ENCODE measurements at places on chromosomes 6 and 20. TPM values are rescaled to one million over a fixed set of nuclear protein-coding genes. Genes with fewer than 3 reads are reported as not detected.

- H3K4me3 ChIP-seq: no peak overlapping the region
- H3K27ac ChIP-seq: no peak overlapping the region
- no peaks in the 10 kb centered on the region for H3K4me1 ChIP-seq
- peaks cover 39% of the 10 kb centered on the region for H3K27me3 ChIP-seq
Measured at GRCh38 chr20:46458866-46459750, 52.7 kb upstream of the ELMO2 start.

DNA sequence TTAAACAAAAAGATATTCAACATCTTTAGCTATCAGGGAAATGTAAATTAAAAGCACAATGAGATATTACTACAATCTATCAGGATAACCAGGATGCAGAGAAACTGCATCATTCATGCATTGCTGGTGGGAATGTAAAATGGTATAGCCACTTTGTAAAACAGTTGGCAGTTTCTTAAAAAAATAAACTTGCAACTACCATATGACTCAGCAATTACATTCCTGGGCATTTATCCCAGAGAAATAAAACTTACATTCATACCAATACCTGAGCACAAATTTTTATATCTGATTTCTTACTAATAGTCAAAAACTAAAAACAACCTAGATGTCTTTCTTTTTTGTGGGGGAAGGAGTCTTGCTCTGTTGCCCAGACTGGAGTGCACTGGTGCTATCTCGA, 190.3 kb upstream of the TAB2 start:
- DNase-seq: no peak
- peaks cover 2% of the 10 kb centered on the region for H3K36me3 ChIP-seq
- peak overlapping the region; percentile 98 for H3K27ac ChIP-seq
- H3K27me3 ChIP-seq: no peaks in the 10 kb centered on the region
- peaks cover 37% of the 10 kb centered on the region for H3K4me1 ChIP-seq
- no peak overlapping the region for H3K4me3 ChIP-seq

DNA sequence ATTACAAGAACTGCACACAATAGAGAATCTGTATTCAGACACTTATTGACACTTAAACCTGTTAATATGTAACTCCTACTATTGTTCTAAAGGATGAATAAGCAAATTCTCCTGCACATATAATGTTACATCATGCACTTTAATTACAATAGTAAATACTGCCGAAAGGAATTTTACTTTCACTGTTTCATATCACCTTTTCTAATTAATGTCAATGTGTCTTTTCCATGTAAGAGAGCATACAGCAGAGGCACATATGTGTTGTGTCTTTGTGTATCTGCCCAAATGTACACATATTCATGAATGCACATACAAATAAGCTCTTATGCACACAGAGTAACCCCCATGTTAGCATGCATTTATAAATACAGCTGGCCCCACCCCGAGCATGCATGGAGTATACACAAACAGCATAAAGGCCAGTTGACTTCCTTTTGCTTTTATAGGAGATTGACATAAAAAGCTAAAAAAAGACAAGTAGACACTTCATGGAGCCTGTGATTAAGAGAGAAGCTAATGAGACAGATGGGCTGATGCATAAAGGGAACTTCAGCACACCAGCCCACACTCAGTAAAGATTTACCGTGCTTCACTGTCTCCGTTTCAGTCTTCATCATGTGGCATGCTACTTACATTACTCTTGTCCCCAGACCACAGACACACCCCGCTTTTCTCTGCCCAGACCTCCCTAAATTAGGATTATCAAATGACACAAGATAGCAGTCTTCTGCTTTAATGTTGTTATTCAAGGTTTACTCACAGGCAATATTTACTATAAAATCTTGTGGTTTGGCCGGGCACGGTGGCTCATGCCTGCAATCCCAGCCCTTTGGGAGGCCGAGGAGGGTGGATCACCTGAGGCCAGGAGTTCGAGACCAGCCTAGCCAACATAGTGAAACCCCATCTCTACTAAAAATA, 184.6 kb downstream of the ATXN1 start:
- H3K27ac ChIP-seq: peak overlapping the region; percentile 39
- H3K4me3 ChIP-seq: no peak overlapping the region
- peaks cover 6% of the 10 kb centered on the region for H3K36me3 ChIP-seq
- H3K27me3 ChIP-seq: no peaks in the 10 kb centered on the region
- DNase-seq: no peak

DNA sequence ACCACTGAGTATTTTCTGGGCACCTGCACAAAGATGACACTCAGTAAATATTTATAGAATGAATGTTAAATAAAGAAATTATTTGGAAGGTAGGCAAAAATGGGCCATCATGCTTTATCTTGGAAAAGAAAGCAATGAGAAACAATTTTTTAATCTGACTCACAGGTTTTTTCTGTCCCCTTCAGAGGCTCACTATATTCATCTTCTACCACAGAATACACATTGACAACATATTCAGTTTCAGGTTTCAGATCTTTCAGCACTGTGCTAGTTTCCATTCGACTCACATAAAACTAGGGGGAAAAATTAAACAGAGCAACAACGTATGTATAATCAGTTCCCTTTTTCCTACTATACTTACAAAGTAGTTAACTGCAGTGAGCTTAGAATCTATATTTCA, 58.3 kb downstream of the COL12A1 start:
- no peaks in the 10 kb centered on the region for H3K36me3 ChIP-seq
- H3K4me3 ChIP-seq: no peak overlapping the region
- H3K27ac ChIP-seq: no peak overlapping the region
- H3K4me1 ChIP-seq: no peaks in the 10 kb centered on the region
- no peak for DNase-seq
- H3K27me3 ChIP-seq: peaks cover 15% of the 10 kb centered on the region

GRCh38 chr20:48916699-48917098, 4.8 kb upstream of the ARFGEF2 start:
- H3K36me3 ChIP-seq: peaks cover 6% of the 10 kb centered on the region
- no peak for DNase-seq
- no peak overlapping the region for H3K27ac ChIP-seq
- H3K4me1 ChIP-seq: peaks cover 17% of the 10 kb centered on the region

DNA sequence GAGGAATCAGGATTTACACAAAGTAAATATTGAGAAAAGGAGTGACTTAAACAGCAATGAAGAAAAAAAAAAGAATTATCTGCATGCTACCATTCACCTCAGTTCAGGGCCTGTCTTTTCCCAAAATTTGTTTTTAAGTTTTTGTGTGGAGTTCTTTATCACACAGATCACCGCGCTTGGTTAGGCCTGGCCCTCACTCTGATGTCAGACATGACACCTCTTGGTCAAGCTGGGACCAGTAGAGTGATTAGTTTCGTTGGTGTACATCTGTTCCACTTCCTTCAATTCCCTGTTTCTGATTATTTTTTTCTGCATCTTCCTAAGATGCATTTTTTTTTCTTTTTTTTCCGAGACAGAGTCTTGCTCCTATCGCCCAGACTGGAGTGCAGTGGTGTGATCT, 34.9 kb upstream of the HIVEP1 start:
- H3K27ac ChIP-seq: no peak overlapping the region
- DNase-seq: no peak
- no peaks in the 10 kb centered on the region for H3K27me3 ChIP-seq
- H3K36me3 ChIP-seq: peaks cover 2% of the 10 kb centered on the region
- H3K4me1 ChIP-seq: peaks cover 9% of the 10 kb centered on the region
- no peak overlapping the region for H3K4me3 ChIP-seq

BEND6 gene
- not detected for total RNA-seq

GRCh38 chr20:57471496-57472372, 53.2 kb downstream of the CTCFL start:
- no peak overlapping the region for H3K4me3 ChIP-seq
- H3K27ac ChIP-seq: peak overlapping the region; percentile 19
- H3K4me1 ChIP-seq: peaks cover 6% of the 10 kb centered on the region
- H3K36me3 ChIP-seq: no peaks in the 10 kb centered on the region

- H3K4me1 ChIP-seq: peaks cover 12% of the 10 kb centered on the region
- peak; percentile 58 for DNase-seq
- H3K27me3 ChIP-seq: no peaks in the 10 kb centered on the region
- peaks cover 4% of the 10 kb centered on the region for H3K36me3 ChIP-seq
- peak overlapping the region; percentile 43 for H3K27ac ChIP-seq
Measured at GRCh38 chr20:62010551-62011402, 54.9 kb downstream of the TAF4 start.

ANKRD66 gene
- not detected for total RNA-seq

ECT2L gene
- not detected for total RNA-seq

DNA sequence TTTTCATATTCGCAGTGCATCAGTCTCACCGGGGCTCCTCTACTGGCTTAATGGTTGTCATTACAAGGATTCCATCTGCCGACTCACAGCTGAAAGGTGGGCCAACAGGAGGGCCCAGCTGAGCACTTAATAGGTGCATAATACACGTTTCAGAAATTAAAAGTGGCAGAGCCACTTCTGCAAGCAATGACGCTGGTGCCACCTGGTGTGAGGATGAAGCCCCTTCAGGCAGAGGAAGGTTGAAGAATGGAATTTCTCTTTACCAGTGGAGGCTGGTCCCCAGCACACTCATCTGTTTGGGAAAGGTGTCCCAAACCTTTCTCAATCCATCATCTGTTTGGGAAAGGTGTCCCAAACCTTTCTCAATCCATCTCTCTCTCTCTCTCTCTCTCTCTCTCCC, 8.2 kb upstream of the STMND1 start:
- H3K36me3 ChIP-seq: no peaks in the 10 kb centered on the region
- no peak overlapping the region for H3K4me3 ChIP-seq
- H3K4me1 ChIP-seq: no peaks in the 10 kb centered on the region
- H3K27ac ChIP-seq: no peak overlapping the region
- DNase-seq: no peak

- H3K27ac ChIP-seq: no peak overlapping the region
- H3K36me3 ChIP-seq: no peaks in the 10 kb centered on the region
- no peaks in the 10 kb centered on the region for H3K27me3 ChIP-seq
- peaks cover 11% of the 10 kb centered on the region for H3K4me1 ChIP-seq
- H3K4me3 ChIP-seq: no peak overlapping the region
Measured at GRCh38 chr20:8218861-8219260, 86.8 kb downstream of the PLCB1 start.

DNA sequence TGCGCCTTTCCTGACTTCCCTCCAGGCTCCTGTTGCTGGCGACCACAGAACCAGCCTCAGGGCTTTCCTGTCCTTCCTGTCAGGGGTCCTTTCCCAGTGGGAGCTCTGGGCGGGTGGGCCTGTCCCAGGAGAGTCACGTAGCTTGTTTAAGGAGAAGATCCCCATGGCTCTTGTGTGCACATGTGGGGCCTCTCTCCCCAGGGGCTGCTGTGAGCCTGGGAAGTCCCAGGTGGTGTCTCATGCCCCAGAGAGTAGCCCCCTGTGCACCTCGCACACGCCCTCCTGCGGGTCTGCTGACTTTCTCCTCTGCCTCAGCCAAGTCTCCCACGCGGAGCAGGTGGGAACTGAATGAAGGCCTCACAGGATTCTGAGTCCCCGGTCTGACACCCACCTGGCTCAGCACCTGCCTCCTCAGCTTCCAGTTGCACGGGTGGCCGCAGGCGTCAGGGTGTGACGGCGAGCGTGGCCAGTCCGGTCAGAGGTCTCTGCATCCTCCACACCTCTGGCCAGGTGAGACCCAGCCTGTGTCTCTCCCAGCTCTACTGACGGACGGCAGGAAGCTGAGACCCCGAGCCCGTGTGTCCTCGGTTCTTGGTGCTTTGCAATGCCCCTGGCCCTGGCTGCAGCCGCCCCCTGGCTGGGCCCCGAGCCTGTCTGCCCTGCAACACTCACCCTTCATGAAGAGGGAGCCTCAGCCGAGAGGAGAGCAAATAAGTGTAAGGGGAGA, 5.6 kb upstream of the NKAIN4 start:
- H3K4me3 ChIP-seq: no peak overlapping the region
- H3K36me3 ChIP-seq: no peaks in the 10 kb centered on the region
- peaks cover 87% of the 10 kb centered on the region for H3K27me3 ChIP-seq
- H3K27ac ChIP-seq: no peak overlapping the region

ARMC12 gene
- total RNA-seq: 1.2 TPM

HMGCLL1 gene
- total RNA-seq: not detected

DNA sequence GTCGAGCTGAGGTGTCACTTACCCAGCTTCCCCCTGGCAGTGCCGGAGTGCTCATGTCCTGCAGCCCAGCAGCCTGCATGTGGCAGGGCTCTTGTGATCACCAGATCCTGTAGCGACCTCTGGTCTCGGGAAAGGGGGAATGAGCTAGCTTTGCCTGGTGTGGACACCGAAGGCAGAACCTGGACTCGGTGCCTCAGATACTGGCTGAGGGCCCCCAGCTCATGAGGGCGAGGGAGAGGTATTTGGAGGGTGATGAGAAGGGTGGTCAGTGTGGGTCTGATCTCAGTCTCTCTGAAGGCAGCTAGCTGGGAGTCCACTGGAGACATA, 26.3 kb downstream of the SUN5 start:
- H3K4me1 ChIP-seq: peaks cover 20% of the 10 kb centered on the region
- H3K36me3 ChIP-seq: no peaks in the 10 kb centered on the region
- DNase-seq: no peak
- no peaks in the 10 kb centered on the region for H3K27me3 ChIP-seq
- H3K4me3 ChIP-seq: no peak overlapping the region

MAN1A1 gene
- total RNA-seq: 14.2 TPM

GRCh38 chr6:11868392-11868791, 89.8 kb upstream of the ADTRP start:
- no peak for DNase-seq
- H3K4me3 ChIP-seq: no peak overlapping the region

DNA sequence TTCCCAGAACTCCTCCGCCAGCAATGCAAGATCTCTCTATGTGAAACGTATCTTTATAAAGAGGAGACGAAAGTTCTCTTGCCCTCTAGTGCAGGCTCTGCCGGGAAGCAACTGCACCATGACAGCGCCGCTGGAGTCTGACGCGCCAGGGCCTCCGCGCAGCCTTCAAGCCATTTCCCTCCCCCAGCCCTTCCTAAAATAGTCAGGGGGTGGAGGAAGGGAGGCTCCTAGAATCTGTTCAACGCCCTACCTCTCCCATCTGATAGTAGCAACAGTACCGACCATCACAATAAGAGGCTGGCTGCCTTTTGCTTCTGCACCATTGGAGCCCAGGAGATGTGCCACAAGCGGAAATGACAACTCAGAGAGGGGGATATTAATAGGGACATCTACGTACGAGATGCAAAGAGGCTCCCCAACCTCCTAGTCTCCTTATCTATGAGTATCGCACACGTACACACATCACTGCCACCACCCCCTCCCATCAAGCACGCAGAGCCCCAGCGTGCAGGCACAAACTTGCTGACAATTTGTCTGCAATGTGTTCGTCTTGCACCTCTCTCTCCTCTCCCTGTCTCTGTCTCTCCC, 1.0 kb downstream of the SYNE1 start:
- no peak for DNase-seq
- peaks cover 54% of the 10 kb centered on the region for H3K27me3 ChIP-seq
- H3K4me3 ChIP-seq: peak overlapping the region; percentile 57
- H3K4me1 ChIP-seq: peaks cover 8% of the 10 kb centered on the region

GRCh38 chr20:23655491-23656211, 17.9 kb upstream of the CST3 start:
- peaks cover 2% of the 10 kb centered on the region for H3K36me3 ChIP-seq
- no peak for DNase-seq
- H3K27me3 ChIP-seq: peaks cover 33% of the 10 kb centered on the region
